AG09319 (cell line): ENCODE measurements at places on chromosomes 13 and 19.

GRCh38 chr13:113741191-113741668 lies 17.8 kb upstream of the TMEM255B start:
- no peak for DNase-seq

DNA sequence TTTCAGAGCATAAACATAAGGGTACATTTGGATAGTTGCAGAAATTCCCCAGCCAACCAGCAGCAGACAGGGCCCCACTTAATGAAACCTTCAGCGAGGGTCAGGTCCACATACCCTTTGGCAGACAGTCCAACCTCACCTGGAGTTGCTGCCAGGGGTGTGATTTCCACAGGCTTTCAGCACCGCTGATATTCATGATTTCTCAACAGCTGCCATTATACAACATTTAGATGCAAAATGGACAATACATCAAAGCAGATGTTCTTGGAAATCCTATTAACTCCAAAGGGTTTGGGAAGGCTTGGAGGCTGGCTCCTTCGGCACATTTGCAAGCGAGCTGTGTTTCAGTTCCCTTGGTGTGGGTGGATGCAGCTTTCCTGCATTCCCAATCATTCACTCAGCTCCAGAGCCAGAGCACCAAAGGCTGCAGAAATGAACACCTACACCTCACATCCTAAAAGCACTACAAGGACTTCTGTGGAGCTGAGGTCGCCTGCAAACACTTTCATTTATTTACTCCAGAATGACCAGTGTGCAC lies 147.2 kb upstream of the VSTM2B start:
- DNase-seq, result no peak

GRCh38 chr19:47228168-47228936 lies 2.6 kb downstream of the BBC3 start:
- no peak for DNase-seq

DNA sequence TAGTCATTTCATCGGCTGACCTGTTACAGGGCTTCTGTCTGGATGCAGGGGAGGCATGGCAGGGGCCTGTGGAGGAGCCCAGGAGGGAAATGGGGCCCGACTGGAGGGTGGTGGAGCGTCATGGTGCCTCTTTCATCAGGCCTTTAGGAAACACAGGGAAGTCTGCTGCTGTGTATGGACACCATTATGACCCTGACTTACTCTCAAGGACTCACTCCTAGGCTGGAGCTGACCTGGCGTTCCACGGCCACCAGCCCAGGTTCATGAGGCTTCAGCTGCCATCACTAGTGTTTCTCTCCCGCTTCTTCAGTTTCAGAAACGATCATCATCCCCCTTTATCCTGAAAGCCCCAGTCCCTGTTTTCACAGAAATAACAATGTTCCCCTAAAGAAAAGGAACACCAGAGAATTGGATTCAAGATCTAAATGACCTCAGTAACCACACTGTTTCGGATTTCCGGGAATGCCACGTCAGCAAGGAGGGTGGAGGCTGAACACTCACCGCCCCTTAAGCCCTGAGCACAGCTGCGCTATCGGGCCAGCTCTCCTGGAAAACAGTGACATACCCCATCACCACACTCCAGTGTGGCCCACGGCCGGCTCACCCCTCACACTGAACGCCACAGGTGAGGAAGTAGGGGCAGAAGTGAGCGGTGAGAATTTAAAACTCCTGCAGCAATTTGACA lies 67.6 kb downstream of the SOX1 start:
- no peak for DNase-seq

- no peak for DNase-seq
Observed at GRCh38 chr13:98452851-98453843, 123.8 kb downstream of the STK24 start.

DNA sequence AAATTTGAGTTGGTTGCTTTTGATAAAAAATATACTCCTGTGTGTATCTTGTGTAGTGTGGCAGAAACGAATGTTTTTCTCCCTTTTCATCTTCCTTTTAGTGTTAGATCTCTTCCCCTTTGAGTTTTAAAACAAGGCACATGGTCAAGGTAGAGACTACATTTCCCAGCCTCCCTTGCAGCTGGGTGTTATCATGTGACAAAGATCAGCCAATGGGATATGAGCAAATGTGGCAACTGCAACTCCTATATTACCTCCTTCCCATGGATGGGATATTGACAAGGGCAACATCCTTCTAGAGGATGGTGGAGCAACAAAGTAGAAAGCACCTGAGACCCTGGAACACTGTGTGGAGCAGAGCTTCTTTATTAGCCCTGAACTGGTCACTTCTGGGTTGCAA lies 42.4 kb downstream of the ADGRE3 start:
- no peak for DNase-seq

GRCh38 chr19:18017275-18018083 lies 9.5 kb downstream of the ARRDC2 start:
- DNase-seq, result no peak

DNA sequence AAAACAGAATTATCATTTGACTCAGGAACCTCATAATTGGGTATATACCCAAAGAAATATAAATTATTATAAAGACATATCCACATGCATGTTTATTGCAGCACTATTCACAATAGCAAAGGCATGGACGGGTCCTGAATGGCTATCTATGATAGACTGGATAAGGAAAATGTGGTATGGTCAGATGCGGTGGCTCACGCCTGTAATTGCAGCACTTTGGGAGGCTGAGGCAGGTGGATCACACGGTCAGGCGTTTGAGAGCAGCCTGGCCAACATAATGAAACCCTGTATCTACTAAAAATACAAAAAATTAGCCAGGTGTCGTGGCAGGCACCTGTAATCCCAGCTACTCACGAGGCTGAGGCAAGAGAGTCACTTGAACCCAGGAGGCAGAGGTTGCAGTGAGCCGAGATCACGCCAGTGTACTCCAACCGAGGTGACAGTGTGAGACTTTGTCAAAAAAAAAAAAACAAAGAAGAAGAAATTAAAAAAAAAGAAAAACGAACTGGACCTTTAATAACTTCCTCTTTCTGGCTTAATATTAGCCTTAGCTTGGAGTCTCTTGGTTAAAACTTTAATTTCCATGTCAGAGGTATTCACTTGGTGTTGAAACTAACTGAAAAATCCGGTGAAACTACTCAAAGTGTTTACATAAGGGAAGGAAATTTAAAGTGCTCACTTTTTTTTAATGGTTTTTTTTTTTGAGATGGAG lies 104.4 kb downstream of the ZNF486 start:
- DNase-seq, result no peak

GRCh38 chr19:7072541-7072940 lies 3.0 kb downstream of the ZNF557 start:
- no peak for DNase-seq

GRCh38 chr19:33960566-33960965 lies 163.9 kb downstream of the KCTD15 start:
- DNase-seq, result no peak

DNA sequence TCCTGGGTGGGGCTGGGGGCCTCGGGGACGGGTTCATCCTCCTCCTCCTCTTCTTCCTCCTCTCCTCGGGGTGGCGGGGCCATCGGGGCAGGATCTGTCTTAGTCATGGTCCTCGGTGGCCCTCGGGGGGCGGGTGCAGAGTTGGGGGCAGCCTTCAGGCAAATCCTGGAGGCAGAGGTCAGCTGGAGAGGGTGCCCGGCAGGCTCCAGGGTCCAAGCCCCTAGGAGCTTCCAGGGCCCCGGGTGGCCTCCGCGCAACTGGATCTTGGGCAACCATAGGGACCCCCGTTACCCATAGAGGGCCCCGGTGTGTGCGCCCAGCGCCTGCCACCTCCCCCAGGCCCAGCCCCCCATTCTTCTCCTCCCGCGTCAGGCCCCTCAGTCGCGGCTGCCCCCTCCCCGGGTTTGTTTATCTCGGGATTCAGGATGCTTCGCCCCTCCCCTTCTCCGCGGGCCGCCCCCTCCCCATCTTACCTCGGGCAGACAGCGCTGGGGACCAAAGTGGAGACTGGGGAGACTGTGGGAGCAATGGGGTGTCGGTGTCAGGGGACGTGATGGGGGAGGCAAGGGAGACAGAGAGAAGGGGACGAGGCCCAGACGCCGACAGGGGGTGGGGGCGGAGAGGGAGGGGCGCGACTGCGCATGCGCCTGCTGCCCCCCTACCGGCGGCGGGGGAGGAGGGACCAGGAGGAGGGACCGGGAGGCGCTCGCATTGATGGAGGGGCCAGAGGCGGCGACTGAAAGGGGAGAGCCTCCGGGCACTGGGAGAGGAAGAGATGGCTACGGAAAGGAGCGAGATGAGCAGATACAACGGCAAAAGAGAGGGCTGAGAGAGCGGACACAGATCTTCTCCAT lies at the start of gene CLIP3:
Gene CLIP3, minus strand, starts transcription at position 623 of the 854 bp plus-strand sequence. Its CDS starts 516 bp downstream, at position 107.
- peak; percentile 45 for DNase-seq

GRCh38 chr19:19627621-19628500 lies at the start of gene LPAR2:
Gene LPAR2, minus strand, starts transcription at chr19:19628220. Its CDS starts 945 bp downstream, at chr19:19627275.
- DNase-seq, result no peak

DNA sequence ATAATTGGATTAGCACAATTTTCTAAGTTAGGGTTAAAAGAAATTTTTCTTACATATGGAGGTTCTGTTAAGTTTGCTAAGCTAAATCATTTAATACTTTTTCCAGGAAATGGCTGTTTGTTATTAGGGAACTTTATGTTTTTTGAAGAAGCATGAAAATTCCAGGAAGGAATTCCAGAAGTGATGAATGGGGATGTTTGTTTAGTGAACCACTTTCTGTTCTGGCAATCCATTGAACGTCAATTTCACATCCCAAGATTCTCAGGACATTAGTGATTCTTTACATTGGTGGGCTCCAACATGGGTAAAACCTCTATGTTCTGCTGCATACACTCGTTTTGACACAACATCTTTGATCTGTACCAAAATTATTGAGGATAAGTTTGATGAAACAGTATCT lies 534.4 kb downstream of the IRS2 start:
- DNase-seq, result no peak

DNA sequence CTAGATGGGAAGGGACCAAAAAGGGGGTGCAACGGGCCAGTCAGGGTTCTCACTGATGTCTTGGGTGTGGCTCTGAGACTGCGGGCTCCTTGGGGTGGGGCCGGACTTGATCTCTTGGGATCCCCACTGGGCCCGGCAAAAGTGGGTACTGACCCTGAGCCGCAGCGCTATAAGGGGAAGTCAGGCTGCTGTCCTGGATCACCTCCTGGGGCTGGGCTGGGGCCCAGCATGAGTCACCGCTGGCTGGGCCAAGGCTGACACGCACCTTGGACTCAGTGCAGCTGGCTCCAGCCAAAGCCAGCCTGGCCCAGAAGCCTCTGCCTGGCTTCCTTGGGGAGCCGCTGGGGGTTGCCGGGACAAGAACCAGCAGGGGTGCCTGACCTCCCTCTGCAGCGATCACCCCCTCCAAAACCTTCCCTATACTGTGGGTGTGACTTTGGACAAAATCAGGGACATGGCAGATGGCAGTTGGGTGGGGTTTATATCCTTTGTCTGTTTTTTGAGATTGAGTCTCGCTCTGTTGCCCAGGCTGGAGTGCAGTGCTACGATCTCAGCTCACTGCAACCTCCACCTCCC lies 617 bp upstream of the IQCN start:
- peak; percentile 73 for DNase-seq

DNA sequence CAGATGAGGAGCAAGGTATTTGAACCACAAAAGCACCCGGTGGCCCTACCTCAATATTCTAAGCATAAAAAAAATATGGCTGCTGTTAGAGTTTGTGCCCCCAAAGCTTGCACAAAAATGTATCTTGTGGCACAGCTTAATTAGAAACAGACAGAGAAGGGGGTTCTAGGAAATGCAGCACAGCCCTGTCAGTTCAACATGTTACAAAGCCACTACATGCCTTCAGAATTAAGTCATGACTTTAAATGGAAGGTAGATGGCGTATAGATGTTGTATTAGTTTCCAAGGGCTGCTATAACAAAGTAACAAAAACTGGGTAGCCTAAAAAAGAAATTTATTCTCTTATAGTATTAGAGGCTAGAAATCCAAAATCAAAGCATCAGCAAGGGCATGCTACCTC lies 703.8 kb downstream of the DIAPH3 start:
- no peak for DNase-seq

DNA sequence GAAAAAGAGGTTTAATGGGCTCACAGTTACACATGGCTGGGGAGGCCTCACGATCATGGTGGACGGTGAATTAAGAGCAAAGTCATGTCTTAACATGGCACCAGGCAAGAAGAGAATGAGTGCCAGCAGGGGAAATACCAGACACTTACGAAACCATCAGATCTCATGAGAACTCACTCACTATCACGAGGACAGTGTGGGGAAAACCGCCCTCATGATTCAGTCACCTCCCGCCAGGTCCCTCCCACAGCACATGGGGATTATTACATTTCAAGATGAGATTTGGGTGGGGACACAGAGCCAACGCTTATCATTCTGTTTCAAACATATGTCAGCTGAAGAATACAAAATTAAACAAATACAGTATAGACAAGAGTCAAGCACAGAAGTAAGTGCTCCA lies 165.1 kb downstream of the PCCA start:
- DNase-seq, result no peak

DNA sequence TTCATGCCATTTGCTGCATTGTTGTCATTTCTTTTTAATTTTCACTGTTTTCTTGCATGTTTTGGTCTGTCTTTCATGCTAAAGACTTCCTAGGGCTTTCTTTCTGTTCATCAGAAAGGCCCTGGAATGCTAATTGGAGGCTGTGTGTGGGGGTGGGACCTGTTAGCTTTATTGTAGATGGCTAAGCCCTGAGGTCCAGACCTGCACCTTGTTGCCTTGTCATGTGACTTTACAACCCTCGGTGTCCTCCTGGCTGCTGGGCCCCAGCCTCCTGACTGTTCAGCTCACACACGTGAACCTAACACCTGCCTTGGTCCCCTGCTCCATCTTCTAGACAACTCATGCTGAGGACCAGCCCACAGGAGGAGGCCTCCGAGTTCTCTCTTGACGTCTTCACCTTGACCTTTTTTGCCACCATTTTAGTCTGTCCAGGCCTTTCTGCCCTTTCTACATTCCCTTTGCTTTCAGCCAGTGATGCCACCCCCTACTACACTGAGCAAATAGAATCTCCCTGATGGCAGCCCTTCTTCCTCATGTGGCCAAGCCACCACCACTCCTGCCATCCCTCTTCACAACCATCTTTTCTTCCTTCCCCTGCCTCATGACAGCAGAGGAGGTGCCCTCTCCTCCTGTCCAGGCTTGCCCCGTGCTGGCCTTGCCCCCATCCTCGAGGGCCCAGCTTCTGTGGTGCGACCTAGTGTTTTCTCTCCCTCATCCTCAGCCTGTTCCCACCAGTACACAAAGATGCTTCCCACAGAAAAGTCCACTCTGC lies 41.4 kb upstream of the GPI start:
- no peak for DNase-seq

DNA sequence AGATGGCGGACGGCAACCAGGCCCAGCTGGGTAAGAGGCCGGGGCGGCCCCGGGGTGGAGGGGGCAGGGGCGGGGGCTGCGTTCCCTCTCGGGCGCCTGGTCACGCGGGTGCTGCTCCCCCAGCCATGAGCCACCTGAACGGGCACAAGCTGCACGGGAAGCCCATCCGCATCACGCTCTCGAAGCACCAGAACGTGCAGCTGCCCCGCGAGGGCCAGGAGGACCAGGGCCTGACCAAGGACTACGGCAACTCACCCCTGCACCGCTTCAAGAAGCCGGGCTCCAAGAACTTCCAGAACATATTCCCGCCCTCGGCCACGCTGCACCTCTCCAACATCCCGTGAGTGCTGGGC lies 11.1 kb downstream of the PTBP1 start:
- DNase-seq, result no peak

GRCh38 chr19:17309198-17309964 lies at the start of gene DDA1:
Gene DDA1, plus strand, starts transcription at chr19:17309563. Its CDS starts 92 bp downstream, at chr19:17309655.
- DNase-seq, result peak; percentile 99
